GM18507 (cell line): ENCODE measurements at places on chromosomes 3 and 15.

- no peak for DNase-seq
Measured at GRCh38 chr3:125319765-125320164, 55.4 kb downstream of the ZNF148 start.

- no peak for DNase-seq
Measured at GRCh38 chr3:42805141-42805821, 991 bp upstream of the HIGD1A start.

DNA sequence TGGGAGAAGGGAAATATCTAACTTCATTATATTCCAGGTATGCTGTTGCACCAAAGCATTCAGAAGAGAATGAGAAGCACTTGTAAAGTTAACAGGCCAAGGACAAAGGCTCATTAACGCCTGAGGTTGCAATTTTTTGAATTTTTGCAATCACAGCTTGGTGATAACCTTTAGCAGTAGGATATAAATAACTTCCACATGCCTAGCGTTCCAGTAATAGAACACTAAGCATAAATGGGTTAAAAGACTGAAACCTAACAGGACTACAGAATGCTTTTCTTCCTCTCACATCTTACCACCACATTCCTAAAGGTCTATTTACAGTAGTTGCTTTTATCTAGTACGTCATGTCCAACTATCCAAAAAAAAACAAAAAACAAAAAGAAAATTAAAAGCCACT is 57.4 kb upstream of the IMPG2 start:
- DNase-seq: no peak

- DNase-seq: no peak
Measured at GRCh38 chr3:128369881-128370642, 96.6 kb downstream of the DNAJB8 start.

- DNase-seq: no peak
Measured at GRCh38 chr15:60960517-60960916, 268.6 kb downstream of the RORA start.

DNA sequence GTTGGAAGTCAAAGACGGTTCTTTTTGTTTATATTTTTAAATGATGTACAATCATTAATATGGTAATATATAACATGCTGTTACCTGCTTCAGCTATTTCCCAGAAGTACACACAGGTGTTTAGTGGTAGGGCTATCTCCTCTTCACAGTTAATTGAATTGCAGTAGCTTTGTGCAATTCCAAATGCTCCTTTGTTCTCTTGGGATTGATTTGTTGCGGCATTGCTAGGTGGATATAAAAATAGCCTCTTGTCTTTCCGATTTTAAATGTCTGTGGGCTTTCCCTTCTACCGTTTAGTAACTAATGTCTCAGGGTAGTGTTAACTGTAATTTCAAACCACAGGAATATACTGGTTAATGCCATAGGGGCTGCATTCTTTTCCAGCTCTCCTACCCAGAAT is 307.6 kb upstream of the SLITRK3 start:
- no peak for DNase-seq

DNA sequence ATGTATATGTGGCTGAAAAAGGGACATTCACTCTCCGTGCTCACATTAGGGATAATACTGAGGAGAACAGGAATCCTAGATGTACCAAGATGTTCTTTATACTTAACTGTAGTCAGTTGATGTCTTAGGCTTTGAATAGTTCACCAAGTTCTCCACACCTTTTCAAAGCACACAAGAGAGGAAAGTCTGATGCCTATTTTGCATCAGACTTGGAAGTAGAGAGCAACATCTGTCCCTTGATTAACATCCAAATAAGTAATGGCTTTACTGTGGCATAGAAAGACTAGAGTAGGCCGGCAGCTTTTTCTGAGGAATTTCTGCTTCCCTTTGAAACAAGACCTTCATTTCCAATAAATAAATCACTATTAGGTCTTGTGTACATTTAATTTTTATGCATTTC is 34.0 kb downstream of the PIGB start:
- no peak for DNase-seq

DNA sequence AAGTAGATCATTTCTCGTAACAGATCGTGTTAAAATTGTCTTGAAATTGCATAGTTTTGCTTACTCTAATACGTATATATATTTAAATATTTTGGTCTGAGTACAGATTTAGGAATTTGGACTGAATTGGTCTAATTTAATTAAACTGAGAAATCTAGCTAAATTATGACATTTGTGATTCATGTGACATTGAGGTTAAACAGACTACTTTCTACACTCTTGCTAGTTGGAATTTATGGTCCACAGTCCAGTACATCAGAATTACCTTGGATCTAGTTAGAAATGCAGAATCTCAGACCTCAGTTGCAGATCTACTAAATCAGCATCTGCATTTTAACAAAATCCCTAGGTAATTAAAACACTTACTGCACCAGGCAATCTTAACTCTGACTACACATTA is 609.7 kb upstream of the GOLIM4 start:
- no peak for DNase-seq
